Fibroblast of skin of right biceps (primary cell): ENCODE measurements at places on chromosomes 16 and 17.

DNA sequence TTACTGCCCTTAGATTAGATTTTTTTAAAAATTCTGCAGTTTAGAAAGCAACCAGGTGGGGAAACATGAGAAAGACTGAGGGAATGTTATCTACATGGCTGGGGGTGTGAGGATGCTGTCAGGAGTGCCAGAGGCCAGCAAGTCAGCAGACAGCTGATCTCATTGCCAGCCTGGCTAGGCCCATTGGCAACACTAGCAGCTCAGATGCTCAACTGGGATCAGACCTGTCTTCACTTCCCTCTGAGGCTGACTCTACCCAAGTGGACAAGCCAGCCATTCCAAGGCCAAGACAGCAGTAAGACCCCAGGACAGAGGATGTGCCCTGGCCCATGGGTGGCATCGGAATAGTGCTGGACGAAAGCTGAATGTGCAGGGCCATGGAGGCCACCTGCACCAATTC, 96.2 kb downstream of the TMEM132E start:
- DNase-seq = no peak

GRCh38 chr16:85420501-85421337, 192.4 kb upstream of the GSE1 start:
- DNase-seq = peak; percentile 55

GRCh38 chr16:31754998-31755615, 118.5 kb upstream of the ZNF267 start:
- no peak for DNase-seq

DNA sequence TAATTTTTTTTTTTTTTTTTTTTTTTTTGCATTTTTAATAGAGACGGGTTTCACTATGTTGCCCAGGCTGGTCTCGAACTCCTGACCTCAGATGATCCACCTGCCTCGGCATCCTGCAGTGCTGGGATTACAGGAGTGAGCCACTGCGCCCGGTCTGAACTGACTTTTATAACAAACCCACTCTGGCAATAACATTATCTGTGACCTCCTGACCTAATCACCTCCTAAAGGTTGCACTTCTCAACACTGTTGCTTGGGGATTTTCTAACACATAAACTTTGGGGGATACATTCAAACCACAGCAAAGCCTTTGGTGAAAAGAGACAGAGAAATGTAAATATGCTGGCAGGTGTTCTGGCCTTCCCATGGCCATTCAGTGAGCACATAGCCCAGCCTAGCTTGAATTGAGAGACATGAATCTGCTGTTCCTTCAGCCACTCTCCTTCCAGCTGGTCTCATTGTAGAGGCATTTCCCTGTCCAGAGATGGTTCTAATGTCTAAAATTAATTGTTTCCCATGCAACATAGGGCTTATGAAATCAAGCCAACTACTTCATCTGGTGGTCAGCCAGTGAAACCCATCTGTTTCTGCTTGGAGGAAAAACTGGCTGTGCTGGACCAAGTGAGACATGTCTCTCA, 28.3 kb downstream of the LYRM1 start:
- no peak for DNase-seq

GRCh38 chr17:77645072-77646045, 313.1 kb upstream of the TNRC6C start:
- DNase-seq = peak; percentile 30

- no peak for DNase-seq
Measured at GRCh38 chr16:31084584-31085302, 4.0 kb downstream of the PRSS53 start.

GRCh38 chr17:28899212-28899815, 1.8 kb upstream of the FLOT2 start:
- DNase-seq = no peak

- DNase-seq = no peak
Measured at GRCh38 chr17:57902117-57902799, 52.4 kb upstream of the MRPS23 start.

DNA sequence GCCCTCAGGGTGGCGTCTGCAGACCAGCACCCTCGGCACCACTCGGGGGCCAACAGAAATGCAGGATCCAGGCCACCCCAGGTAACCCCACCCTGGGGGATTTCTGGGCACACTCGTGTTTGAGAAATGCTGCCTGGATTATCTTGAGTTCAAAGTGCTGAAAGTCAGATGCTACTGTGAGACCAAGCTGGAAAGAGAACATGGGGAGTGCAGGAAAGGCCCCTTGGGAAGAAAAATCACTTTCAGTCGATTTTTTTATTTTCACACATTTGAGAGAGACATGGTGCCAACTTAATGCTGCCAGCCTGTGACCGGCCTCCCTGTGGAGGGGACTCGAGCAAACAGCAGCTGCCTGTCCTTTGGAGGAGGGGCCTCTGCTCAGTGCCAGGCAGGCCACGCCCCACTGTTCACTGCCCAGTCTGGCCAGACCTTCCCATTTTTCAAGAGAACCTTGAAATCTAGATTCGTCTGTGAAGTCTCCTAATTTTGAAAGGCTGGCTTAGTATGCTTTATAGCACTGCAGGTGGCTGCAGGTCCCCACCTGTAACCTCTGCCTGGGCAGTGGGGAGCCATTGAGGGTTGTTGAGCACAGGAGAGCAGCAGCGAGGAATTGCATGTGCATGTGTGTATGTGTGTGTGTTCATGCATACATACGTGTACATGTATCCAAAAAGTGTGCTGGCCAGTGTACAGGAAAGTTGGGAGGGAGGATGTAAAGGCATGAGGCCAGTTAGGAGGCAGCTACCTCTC, 70.7 kb upstream of the PLCG2 start:
- no peak for DNase-seq

DNA sequence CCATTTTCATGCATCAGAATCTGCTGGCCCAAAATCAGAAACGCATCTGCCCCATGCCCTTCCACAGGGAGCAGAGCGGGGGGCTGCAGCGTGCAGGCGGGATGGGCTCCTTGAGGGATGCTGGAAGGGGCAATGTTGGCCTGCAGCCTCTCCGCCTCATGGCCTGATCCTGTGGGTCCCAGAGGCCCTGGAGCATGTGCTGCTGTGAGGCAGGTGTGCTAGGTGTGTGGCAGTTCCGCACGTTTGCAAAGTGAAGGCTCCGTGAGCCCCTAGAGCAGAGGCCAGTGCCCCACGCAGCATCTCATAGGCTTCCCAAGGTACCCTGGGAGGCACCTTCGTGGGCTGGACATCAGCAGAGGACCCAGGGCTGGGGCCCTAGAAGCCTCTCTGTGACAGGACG, 36.4 kb upstream of the CDH15 start:
- DNase-seq = no peak

- DNase-seq = no peak
Measured at GRCh38 chr16:48629016-48629415, 19.0 kb upstream of the N4BP1 start.

DNA sequence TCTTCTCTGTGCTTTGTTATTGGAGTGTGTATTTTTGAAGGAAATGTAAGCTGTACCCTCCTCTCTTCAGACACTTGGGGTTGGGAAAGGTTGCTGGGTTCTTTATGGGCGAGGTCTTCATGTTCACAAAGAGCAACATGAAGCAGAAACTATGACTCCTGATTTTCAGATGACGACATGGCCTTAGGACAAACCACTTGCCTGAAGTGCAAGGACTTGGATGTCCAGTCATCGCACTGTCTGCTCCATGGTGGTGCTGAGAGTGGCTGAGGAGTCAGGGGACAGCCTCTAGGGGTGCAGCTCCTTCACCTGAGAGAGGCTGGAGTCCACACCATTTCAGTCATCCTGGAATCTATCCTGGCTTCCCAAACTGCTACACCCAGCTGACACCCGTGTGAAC, 183.9 kb upstream of the CDH5 start:
- no peak for DNase-seq
